ENCODE measurements at places on chromosomes 7 and 10. TPM values are rescaled to one million over a fixed set of nuclear protein-coding genes. Genes with fewer than 3 reads are reported as not detected.

GRCh38 chr10:3414667-3415023 is 242.1 kb upstream of the PITRM1 start:
- no peaks in the 10 kb centered on the region for H3K4me1 ChIP-seq
- H3K27ac ChIP-seq: no peak overlapping the region
- H3K36me3 ChIP-seq: no peaks in the 10 kb centered on the region
- DNase-seq: no peak

DNA sequence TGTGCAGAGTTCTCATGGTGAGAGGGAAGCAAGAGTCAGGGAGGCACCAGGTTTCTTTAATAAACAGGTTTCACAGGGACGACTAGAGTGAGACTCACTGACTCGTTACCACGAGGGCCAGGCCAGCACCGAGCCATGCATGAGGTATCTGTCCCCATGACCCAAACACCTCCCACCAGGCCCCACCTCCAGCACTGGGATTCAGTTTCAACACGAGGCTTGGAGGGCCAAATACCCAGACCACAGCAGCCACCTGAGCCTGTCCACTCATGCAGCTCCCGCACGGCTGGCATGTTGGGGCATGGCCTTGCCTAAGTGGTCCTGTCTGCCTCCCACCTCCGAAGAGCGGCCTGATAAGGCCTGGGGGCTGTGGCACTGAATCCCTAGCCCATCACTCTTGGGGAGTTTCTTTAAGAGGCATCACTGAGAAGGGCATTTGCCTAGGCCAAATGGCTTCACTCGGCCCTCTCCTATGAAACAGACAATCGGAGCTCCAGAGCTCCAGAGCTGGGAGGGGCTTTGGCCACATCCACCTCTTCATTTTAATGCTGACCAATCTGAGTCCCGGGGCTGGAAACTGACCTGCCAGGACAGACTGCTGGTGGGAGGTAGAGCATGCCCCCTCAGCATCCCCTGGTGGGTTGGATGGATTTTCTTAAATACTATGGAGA is 157.8 kb downstream of the DNAJB6 start:
- no peak overlapping the region for H3K4me3 ChIP-seq
- no peak overlapping the region for H3K27ac ChIP-seq
- no peaks in the 10 kb centered on the region for H3K36me3 ChIP-seq

Gene MBLAC1
- total RNA-seq: 5.9 TPM

DNA sequence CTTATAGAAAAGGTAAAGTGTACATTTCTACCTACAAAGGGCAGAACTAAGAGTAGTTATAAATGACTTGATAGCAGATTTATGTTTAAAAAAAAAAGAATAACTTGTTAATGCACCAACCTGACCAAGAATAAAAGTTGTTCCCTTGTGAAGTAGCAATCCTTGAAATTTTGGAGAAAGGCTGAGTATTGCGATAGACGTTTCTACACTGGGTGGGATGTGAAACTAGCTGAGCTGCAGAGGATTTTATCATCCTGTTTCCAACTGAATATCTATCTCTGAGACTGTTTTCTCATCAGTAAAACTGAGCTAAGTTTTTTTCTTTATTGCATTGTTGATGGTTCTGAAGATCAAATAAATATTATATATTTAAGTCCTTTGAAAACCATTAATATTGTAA is 14.6 kb downstream of the MDFIC start:
- H3K4me3 ChIP-seq: no peak overlapping the region
- DNase-seq: no peak
- no peaks in the 10 kb centered on the region for H3K36me3 ChIP-seq
- H3K27ac ChIP-seq: no peak overlapping the region
- no peaks in the 10 kb centered on the region for H3K27me3 ChIP-seq

Gene SPDYE6
- total RNA-seq: not detected

GRCh38 chr7:47493976-47494911 is 87.7 kb downstream of the TNS3 start:
- no peaks in the 10 kb centered on the region for H3K27me3 ChIP-seq
- no peak overlapping the region for H3K27ac ChIP-seq
- DNase-seq: no peak
- H3K4me1 ChIP-seq: no peaks in the 10 kb centered on the region
- no peaks in the 10 kb centered on the region for H3K36me3 ChIP-seq

DNA sequence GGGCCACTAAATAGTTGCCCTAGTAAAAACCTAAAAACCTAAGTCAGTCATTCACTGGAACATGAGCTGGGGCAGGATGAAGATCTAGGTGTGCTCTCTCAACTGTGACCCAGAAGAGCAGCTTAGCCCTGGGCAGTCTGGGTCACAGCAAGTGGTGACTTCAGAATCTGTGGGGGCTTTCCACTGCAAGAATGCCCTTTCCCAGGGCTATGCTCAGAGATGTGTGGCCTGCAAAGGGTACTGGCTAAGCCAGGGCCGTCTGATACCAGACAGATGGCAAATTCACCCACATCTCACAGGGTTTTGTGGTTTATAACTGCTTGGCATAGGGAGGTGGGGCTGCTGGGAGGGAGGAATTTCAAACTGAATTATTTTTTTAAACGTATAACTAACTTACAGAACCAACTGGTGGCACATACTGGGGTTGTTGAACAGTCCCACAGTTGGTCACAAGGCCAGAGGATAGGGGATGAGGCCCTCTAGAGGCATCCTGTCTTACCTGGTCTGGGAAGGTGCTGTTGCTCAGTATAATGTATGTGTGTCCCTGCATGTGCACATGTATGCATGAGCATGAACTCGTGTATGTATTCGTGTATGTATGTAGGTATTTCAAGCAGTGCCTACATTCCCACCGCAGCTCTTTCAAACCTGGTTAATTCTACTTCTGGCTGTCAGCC is 63.2 kb downstream of the PRPF18 start:
- no peaks in the 10 kb centered on the region for H3K27me3 ChIP-seq
- H3K4me1 ChIP-seq: peaks cover 7% of the 10 kb centered on the region
- H3K27ac ChIP-seq: no peak overlapping the region
- no peaks in the 10 kb centered on the region for H3K36me3 ChIP-seq
- DNase-seq: no peak

DNA sequence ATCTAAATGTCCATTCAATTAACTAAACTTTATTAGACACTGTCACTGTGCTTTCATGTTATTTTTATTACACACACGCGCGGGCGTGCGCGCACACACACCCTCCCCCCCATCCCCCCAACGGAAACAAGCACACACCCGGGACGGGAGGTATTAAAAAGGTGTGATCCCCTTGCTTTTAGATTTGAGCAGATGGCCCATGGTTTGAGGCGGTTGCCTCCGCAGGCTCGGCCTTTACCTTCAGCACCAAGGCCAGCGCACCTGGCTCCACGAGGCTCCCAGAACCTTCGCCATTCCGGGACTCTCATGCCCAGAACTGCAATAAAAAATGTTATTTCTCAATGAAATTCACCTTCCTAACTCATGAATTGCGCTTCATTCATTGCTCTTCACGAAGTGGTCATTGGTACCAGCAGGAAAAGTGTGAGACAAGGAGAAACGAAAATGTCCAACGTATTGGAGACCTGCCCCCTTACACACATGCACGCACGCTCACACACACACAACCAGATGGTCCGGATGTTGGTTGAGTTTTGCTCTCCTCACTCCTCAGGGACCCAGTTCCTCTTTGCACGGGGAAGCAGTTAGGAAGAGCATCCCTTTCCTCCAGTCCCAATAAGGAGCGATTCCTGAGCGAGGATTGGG is 20.8 kb upstream of the PTF1A start:
- peaks cover 4% of the 10 kb centered on the region for H3K27me3 ChIP-seq
- H3K36me3 ChIP-seq: no peaks in the 10 kb centered on the region
- no peak for DNase-seq
- no peak overlapping the region for H3K4me3 ChIP-seq
- H3K27ac ChIP-seq: no peak overlapping the region

Gene SMARCD3
- 5.1 TPM for total RNA-seq

Gene EGFR
- total RNA-seq: 0.16 TPM

Gene TAS2R3
- 1.2 TPM for total RNA-seq

GRCh38 chr7:91288208-91288824 is 24.1 kb downstream of the FZD1 start:
- H3K27ac ChIP-seq: no peak overlapping the region
- no peak overlapping the region for H3K4me3 ChIP-seq
- no peak for DNase-seq
- H3K36me3 ChIP-seq: no peaks in the 10 kb centered on the region
- H3K27me3 ChIP-seq: no peaks in the 10 kb centered on the region

DNA sequence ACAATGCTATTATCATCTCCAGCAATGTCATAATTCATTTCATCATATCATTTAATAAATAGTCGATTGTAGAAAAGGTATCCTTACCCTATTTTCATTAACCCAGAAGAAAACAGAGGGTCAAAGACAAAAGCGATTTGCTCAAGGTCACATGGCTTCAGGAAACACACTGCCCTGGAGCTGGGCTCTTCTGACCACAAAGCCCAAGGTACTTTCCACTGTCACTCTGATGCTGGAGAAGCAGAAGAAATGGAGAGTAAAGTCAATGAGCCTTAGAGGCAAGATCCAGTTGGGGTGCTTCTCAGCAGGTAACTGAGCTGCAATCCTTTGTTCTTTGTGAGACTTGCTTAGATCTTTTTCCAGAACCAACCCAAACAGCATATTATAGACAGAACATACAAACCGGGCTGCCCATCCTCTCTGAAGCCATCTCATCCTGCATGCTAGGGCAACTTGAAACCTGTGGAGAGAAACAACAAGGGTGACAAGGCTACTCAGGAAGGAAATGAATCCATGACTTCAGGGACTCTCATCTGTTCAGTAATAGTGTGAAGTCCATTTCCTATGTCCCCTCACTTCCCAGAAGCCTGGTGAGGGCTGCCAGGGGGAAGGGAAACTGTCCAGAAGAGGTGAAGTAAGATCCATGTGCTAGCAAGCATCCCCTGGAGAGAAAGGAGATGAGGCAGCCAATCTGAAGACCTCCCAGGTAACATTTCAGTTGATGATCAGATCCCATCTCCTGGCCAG is 148.6 kb upstream of the SVIL start:
- H3K4me1 ChIP-seq: no peaks in the 10 kb centered on the region
- DNase-seq: no peak
- no peak overlapping the region for H3K27ac ChIP-seq
- H3K36me3 ChIP-seq: no peaks in the 10 kb centered on the region
- no peaks in the 10 kb centered on the region for H3K27me3 ChIP-seq

GRCh38 chr7:69603351-69603750 is 5.1 kb downstream of the AUTS2 start:
- H3K4me1 ChIP-seq: peaks cover 11% of the 10 kb centered on the region
- DNase-seq: no peak
- peaks cover 9% of the 10 kb centered on the region for H3K27me3 ChIP-seq
- no peak overlapping the region for H3K27ac ChIP-seq
- H3K4me3 ChIP-seq: no peak overlapping the region
- no peaks in the 10 kb centered on the region for H3K36me3 ChIP-seq

DNA sequence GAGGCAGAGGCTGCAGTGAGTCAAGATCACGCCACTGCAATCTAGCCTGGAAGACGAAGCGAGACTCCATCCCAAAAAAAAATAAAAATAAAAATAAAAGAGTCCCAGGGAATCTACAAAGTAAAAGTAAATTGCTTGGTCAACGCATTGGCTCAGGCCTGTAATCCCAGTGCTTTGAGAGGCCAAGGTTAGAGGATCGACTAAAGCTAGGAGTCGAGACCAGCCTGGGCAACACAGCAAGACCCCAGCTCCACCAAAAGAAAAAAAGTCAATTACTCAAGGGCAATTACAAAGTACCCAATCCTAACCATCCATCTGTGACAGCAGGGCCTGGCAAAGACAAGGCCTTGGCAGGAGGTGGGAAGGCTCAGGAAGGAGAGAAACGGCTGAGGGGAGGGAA is 127.6 kb upstream of the CALN1 start:
- H3K4me1 ChIP-seq: no peaks in the 10 kb centered on the region
- no peak for DNase-seq
- H3K4me3 ChIP-seq: no peak overlapping the region
- no peak overlapping the region for H3K27ac ChIP-seq
- H3K27me3 ChIP-seq: no peaks in the 10 kb centered on the region
- H3K36me3 ChIP-seq: no peaks in the 10 kb centered on the region
